Glomerular endothelial cell (primary cell): ENCODE measurements at places on chromosomes 1 and 21. TPM values are rescaled to one million over a fixed set of nuclear protein-coding genes. Genes with fewer than 3 reads are reported as not detected.

GRCh38 chr21:29235714-29236197, 63.0 kb upstream of the BACH1 start:
- DNase-seq: no peak

DNA sequence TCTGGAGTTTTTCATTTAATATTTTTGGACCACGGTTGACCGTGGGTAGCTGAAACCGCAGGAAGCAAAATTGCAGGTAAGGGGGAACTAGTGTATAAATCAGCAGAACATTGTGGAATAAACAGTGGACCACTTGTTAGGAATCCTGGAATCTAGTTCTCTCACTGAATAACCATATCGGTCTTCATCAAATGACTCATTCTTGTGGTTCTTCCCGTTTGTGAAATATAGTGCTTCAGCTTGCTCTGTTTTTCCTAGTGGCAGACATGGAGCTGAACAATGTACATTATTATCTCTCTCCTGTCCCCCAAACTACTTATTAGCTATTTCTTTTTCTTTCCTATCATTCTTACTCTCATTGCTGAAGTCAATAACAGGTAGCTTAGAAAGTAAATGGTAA, 61.9 kb downstream of the HSPA13 start:
- DNase-seq: no peak

- no peak for DNase-seq
These were observed 74.4 kb downstream of the PTGS2 start for GRCh38 chr1:186605762-186606350.

DNA sequence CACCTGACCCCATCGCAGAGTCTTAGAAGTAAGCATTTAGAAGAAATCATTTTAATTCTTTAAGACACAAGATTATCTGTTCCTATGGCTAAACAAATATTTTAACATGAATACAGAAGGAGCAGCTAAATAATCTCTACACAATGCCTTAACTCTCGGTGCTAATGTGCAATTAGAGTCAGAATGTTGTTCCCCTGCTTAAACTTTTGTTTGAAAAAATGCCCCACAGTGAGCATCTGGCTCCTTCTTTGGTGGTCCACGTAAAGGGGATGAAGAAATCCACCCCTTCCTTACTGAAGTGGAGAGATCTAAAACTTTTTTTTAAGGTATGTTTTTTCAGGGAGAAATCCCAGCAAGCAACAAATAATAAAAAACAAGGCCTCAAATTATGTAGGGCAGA, 55.2 kb downstream of the SLC45A1 start:
- DNase-seq: no peak

DNA sequence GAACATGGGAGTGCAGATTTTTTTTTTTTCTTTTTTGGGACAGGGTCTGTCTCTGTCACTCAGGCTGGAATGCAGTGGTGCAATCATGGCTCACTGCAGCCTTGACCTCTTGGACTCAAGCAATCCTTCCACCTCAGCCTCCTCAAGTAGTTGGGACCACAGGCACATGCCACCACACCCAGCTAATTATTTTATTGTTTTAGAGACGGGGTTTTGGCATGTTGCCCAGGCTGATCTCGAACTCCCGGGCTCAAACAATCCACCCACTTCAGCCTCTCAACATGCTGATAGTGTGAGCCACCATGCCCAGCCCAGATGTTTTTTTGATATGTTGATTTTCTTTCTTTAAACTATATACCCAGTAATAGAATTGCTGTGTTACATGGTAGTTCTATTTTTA, 57.7 kb downstream of the RGSL1 start:
- no peak for DNase-seq

The GOLT1A gene
- not detected in 2 replicates for total RNA-seq

DNA sequence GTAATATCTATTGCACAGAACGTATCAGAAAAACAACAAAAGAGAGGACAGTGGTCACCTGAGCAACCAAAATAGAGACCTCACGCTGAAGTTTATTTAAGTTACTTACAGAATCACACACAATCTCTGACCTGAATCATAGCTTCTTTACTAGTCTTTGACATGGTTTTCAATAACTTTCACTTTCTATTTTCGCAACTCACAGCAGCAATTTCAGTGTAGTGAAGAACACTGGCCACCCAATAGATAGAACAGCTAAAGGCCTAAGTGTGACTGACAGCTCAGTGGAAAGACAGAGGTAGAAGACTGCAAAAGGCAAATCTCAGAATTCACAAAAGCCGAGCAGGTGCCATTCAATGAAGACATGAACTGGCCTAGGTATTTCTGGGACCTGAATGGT, 435.6 kb upstream of the CHRM3 start:
- DNase-seq: no peak

GRCh38 chr1:26130695-26131094, 19.1 kb downstream of the PDIK1L start:
- DNase-seq: no peak

DNA sequence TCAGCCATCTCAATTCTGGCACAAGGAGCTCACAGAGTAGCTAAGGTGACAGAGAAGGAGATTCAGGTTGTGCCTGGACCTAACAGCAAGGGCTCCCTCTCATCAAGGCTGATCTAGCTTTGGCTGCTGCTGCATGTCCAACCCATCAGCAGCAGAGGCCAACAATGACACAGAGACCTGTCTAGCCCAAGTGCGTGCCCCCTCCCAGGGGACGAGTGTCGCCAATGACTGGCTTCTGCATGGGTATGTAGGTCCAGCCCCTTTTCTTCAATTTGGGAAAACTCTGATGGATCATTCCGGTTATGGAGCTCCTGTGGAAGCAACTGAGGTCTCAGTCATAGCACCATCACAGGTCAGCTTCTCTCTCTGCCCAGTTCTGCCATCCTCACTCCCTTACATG, 83.3 kb downstream of the KCNJ15 start:
- DNase-seq: no peak

DNA sequence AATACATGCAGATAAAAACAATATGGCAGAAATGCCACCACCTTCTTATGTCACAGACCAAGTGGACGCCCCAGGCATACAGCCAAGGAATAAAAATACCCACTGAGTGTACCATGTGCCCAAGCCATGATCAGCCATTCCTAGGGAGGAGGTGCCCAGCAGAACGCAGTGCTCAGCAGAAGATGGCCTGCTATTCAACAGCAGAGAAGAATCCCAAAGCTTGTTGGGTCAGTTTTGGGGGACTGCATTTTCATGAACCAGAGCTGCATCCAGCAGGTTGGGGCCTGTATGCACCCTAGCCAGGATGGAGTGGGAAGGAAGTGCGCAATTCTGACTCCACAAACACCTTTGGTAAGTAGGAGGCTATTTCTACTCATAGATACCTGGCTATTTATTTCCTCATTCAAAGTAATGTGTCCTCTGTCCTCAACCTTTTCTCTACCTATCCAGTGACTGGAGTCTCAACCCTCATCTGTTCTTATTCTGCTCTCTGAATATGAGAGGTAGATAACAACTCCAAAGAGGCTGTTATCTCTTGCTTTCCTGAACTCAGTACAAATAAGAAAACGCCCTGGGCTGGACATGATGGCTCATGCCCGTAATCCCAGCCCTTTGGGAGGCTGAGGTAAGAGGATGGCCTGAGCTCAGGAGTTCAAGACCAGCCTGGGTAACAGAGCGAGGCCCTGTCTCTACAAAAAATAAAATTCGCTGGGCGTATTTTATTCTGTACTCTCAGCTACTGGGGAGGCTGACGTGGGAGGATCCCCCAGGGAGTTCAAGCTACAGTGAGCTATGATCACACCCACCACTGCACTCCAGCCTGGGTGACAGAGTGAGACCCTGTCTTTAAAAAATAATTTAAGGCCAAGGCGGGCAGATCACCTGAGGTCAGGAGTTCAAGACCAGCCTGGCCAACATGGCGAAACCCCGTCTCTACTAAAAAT, 2.5 kb upstream of the PLEKHM2 start:
- no peak for DNase-seq

The ITGB2 gene
- total RNA-seq: 0.93 TPM in 1 of 2 replicates, not detected in the other

GRCh38 chr1:173823781-173824314, 625 bp upstream of the DARS2 start:
- no peak for DNase-seq

DNA sequence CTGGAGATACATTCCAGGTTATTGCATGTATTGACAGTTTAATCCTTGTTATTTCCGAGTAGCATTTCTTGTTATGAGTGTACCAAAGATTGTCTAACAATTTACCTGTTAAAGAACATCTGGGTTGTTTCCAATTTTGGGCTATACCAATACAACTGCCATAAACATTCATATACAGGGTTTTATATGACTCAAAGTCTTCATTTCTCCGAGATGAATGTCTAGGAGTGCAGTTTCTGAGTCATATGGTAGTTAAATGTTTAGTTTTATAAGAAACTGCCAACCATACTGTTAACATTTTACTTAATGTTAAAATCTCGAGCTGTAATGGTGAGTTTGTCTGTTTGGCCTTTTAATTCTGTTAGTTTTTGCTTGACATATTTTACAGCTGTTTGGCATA, 10.0 kb downstream of the RAB4A start:
- no peak for DNase-seq

- DNase-seq: no peak
These were observed 71.0 kb downstream of the CD2 start for GRCh38 chr1:116825207-116825719.

GRCh38 chr1:236391008-236391407, 3.1 kb upstream of the EDARADD start:
- DNase-seq: no peak

- no peak for DNase-seq
These were observed 26.0 kb upstream of the ESRRG start for GRCh38 chr1:216749232-216749631.

The SELENON gene
- total RNA-seq: 172 and 263 TPM in 2 replicates

The SYT6 gene
- not detected in 2 replicates for total RNA-seq

DNA sequence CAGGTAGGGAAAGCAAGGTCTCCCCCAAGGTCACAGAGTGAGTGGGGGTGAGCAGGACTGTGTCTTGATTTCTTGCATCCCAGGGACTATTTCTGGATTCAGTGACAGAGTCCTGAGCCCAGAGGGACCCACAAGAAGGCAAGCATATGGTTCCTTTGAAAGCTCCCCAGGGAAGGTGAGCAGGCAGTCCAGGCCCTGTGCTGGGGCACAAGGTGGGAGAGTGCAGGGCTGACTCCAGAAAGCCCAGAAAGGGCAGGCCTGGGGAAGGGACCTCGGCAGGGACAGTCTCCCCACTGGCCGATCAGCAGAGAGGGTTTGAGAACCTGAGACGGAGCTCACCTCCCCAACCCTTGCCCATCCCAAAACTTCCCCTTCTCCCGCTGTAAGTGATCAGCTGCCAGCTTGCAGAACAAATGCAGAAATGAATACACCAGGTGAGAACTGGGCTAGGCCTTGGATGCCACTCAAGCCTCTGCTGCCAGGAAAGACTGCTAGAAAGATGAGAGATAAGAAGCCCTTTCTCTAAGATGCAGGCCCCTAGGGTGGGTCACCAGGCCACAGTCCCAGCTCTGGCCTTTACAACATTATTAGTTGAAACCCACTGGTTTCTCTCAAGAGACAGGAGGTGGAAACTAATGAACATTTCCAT, 121.0 kb downstream of the GLIS1 start:
- DNase-seq: no peak

GRCh38 chr1:209434066-209434465, 149.4 kb upstream of the CAMK1G start:
- no peak for DNase-seq

DNA sequence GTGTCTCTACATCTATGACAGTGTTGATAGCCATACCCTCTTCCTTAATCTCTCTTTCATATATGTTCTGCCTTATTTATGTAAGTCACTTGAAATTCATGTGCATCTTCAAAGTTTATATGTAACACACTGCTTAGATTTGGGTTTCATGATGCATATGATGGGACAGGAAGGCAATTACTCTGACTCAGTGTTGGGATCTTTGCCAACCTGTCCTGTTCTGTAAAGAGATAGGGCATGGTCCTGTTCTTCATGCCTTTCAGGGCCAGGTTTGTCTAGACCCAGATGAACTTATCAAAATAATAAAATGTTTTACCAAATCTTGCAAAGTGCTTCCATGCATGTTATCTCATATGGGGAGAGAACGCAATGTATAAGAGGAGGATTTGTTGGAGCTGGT, 69.5 kb downstream of the TMPRSS15 start:
- no peak for DNase-seq

The F13B gene
- total RNA-seq: not detected in 2 replicates

The FOXD2 gene
- total RNA-seq: 0.10 and 0.18 TPM in 2 replicates

DNA sequence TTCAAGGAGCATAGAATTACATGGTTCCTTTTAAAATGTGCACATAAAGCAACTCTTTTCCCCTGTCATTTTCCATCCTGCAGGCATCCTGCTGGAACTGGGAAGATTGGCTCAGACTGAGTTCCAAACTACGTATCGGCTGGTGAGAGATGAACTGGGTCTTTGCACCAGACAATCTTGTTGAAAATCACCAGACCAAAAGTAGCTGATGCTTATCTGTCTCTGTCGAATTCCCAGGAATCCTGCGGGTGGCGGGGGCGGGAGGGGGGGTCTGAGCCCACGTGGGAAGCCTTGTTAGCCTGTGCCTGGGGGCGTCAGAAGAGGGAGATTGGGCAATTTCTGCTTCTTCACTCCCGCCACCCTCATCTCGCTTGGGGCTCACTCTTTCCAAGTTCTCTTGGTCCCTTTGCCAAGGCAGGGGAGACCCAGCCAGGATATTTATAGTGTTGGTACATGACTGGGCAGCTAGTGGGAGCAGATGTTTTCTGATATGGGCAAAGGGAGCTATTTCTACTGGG, 90.1 kb upstream of the SLC25A33 start:
- DNase-seq: no peak

- no peak for DNase-seq
These were observed 220.7 kb downstream of the PDE4B start for GRCh38 chr1:66013371-66013770.

- DNase-seq: no peak
These were observed 6.0 kb downstream of the FOXJ3 start for GRCh38 chr1:42328916-42329496.

DNA sequence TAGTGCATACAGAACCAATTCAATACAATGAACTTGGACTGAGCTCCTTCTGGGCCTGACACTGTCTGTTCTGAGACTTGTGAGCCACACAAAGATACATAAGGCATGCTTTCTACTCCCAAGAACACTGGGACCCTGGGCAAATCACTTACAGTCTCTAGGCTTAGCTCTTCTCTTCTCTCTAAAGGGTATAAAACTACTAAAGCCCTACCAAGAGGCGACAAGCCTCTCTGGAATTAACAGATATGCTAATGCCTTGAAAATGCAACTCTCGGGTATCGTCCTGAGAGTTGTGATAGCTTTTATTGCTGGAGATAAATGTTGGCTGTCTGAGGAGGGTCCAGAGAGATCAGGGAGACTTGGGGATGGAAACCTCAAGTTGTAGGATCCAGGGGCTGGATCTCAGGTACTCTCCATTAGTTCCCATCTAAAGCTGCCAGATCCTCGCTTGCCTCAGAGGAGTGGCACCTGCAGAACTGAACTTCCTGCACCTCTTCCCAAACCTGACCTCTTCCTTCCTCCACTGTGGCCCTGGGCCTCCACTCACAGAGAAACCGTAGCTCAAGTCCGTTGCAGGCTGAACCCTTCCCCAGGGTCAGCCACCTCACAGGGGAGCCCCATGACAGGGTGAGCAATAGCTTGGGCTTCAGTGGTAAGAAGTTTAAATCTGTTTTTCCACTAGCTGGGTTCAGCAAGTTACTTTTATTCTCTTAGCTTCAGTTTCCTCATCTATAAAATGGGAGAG, 11.5 kb upstream of the CFAP45 start:
- no peak for DNase-seq
